ENCODE measurements at places on chromosomes 12 and 14. TPM values are rescaled to one million over a fixed set of nuclear protein-coding genes. Genes with fewer than 3 reads are reported as not detected.

GRCh38 chr14:75022655-75023054 is 19.9 kb downstream of the EIF2B2 start:
- DNase-seq = no peak

Gene LAG3
- total RNA-seq = not detected

DNA sequence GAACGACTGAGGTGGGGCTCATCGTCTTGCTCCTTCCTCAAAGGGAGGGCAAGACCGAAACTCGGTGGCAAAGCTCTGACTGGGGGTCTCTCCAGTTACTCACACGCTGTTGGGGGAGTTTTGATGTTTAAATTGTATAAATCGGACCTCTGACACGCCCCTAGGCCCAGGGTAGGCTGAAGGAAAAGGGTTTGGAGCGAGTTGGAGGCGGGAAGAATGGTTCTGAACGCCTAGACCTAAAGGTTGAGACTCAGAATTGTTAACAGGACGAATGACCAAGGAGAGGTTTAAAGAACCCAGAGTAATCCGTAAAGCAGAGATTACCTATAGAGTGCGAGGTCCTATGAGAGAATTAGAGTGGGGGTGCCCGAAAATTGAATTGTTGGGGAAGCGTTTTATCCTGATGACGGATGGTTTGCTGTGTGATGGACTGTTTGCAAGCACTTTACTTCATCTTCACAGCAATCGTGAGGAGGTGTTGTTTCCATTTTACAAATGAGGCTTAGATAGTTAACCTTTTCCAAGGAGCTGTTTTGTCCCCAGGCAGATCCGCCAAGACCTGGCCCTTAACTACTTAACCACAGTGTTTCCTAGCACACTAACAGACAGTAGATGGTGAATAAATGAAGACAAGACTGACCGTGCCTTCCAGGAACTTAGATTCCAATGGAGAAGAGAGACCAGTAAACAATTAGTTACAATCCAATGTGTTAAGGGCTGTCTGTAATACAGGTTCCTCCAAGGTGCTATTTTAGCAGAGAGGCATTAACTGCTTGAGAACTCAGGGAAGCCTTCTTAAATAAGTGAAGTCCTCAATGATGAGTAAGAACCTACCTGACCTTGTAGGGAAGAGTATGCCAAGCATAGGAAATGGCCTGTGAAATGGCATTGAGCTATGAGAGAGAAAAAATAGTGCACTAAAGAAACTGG is 929 bp upstream of the UBE2N start:
- DNase-seq = peak; percentile 64

GRCh38 chr14:33773205-33774030 is 177.5 kb downstream of the EGLN3 start:
- DNase-seq = no peak

Gene CCDC175
- not detected for total RNA-seq

- DNase-seq = no peak
These were observed 84.7 kb upstream of the MDM1 start for GRCh38 chr12:68416826-68417225.

Gene HSPA2
- 25.6 TPM for total RNA-seq

DNA sequence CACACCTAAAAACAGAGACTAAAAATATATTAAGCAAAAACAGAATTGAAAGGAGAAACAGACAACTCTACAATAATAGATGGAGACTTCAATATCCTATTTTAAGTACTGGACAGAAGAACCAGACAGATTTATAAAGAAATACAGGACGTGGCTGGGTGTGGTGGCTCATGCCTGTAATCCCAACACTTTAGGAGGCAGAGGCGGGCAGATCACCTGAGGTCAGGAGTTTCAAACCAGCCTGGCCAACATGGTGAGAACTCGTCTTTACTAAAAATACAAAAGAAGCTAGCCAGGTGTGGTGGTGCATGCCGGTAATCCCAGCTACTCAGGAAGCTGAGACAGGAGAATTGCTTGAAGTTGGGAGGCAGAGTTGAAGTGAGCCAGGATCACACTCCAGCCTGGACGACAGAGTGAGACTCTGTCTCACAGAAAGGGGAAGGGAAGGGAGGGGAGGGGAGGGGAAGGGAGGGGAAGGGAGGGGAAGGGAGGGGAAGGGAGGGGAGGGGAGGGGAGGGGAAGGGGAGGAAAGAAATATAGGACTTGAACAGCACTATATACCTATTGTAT is 53.0 kb downstream of the CDK17 start:
- no peak for DNase-seq

Gene TMEM229B
- total RNA-seq = 0.14 TPM

DNA sequence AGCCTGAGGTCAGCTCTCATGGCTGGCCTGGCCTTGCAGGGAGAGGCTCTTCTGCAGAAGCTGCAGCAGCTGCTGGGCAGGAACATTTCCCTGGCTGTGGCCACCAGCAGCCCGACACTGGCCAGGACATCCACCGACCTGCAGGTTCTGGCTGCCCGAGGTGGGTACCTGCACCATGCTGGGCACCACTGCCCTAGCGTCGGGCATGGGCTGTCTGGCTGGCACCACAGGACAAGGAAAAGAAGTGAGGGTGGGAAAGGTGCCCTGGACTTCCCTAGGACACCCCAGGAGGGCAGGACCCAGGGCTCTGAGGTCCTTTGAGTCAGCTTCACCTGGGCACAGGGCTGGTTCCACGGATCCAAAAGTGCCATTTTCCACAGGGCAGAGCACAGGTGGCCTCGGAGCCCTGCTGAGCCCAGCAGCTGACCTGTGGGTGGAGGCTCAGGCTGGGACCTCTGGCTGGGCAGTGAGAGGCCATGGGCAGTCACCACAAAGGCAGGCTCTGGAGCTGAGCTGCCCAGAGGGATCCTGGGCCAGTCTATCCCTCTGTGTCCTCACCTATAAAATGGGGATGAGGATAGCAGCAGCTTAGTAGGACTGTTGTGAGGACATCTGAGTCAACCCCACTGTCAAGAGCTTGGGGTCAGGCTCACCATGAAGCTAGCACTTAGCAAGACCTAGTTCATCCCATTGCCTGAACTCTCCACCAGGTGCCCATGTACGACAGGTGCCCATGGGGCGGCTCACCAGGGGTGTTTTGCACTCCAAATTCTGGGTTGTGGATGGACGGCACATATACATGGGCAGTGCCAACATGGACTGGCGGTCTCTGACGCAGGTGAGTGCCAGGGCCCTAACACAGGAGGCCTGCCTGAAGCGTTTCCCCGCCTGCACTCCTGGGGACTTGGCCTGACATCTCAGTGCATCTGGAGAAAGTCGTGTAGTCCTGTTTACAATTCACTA is 4.9 kb downstream of the PLD4 start:
- no peak for DNase-seq

Gene TUNAR
- total RNA-seq = 0.06 TPM

GRCh38 chr12:132529906-132530305 is 40.0 kb downstream of the FBRSL1 start:
- DNase-seq = no peak

DNA sequence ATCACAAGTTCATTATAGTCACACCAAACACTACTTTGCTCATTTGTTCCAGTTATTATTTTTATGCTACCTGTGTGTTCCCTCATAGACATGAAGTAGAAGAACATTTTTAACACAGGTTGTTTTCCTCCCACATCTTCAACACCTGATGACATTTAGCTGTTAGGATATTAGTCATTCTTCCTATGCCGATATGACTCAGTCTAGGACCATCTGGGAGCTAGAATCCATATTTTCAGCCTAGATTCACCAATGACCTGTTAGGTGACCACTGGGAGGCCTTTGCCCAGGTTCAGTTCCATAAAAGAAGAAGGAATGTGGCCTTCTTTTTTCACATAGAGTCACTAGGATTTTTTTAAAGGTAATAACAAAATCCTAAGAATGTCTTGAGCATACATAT is 222.8 kb downstream of the C12orf42 start:
- DNase-seq = no peak

- no peak for DNase-seq
These were observed 131.8 kb upstream of the C14orf180 start for GRCh38 chr14:104447750-104448149.

Gene CAPZA3
- total RNA-seq = not detected

GRCh38 chr14:33972583-33973081 is 21.8 kb upstream of the EGLN3 start:
- no peak for DNase-seq

Gene BCL11B
- 0.23 TPM for total RNA-seq

Gene VSX2
- total RNA-seq = not detected

Gene AMN1
- total RNA-seq = 9.8 TPM

GRCh38 chr14:33377596-33378390 is 439.1 kb downstream of the NPAS3 start:
- DNase-seq = no peak

Gene PLEKHG3
- 52.8 TPM for total RNA-seq

- DNase-seq = peak; percentile 52
These were observed 102.5 kb downstream of the FGD4 start for GRCh38 chr12:32501835-32502333.

- no peak for DNase-seq
These were observed 220.0 kb downstream of the FUT8 start for GRCh38 chr14:65632487-65632886.

- no peak for DNase-seq
These were observed 42.2 kb upstream of the FOS start for GRCh38 chr14:75236467-75236866.

Gene PCED1B
- total RNA-seq = 9.0 TPM

DNA sequence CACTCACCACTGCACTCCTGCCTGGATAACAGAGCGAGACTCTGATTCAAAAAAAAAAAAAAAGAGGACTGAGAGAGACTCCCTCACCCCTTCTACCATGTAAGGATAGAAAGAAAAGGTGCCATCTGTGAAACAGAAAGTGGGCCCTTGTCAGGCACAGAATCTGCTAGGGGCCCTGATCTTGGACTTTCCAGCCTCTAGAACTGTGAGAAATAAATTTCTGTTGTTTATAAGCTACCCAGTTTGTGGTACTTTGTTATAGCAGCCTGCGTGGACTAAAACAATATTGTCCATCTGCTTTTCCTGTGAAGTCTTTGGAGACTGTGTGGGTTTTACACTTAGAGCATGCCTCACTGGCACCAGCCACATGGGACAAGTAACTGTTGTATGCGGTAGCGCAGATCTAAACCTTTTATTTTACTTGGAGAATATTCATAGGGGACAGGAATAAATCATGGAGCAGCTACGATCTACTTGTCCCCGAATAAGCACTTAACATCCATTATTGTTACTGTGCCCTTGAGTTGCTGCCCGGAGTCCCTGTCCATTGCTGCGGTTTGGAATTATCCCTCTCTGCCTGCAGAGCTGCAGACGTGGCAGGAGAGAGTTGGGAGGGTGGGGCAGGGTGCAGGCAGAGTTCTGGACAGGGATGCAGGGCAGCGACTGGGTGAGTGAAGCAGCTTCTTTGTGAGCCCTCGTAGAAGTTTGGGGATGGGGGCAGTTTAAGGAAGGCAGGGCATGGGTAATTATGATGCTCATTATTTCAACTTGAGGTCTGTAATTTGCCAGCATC is 52.4 kb upstream of the STON2 start:
- no peak for DNase-seq

DNA sequence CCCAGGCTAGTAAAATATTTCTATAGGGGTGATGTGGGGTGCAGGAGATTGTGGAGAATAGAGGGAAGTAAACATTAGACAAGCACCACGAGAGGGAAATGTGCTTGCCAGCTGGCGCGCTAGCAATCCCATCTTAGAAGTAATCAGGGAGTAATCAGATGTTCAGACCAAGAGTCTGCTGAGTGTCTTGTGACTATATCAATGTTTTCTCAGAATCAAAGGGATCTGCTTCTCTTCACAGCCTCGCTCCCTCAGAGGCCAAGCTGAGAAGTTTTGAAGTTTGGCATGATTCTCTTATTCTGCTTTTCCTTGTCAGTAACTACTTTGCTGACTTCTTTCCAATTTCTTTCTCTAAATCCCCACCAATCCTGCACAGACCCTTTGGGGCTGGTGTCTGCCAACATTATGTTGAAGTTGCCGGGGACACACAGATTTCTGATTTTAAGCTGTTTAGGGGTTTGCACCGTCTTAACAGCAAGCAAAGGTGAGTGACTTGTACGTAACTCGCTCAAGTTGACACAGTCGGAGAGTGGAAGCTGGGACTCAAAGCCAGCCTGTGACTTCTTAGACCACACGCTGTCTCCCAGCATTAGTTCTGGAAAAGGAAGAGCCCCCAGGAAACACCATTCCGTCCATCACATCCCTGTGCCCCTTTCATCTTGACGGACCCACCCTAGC is 22.0 kb upstream of the TSPAN9 start:
- DNase-seq = no peak

- DNase-seq = no peak
These were observed 18.0 kb downstream of the GALNT6 start for GRCh38 chr12:51373187-51373586.

DNA sequence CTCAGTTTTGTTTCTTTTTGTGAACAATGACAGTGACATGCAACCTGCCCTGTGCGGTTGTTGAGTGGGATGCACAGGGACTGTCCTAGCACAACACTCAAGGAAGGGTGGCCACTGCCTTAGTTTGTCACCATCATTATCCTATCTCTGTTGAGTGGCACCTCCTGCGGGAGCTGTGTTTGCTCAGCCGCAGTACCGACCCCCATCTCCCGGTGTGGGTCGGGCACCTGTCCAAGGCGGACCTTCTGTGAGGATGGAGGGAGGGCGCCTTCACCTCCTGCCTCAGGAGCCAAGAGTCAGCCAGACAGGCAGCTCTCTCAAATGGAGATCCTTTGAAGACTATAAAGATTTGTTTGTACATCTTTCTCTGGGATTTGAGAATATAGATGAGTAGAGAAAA is 142.1 kb downstream of the TSPAN9 start:
- DNase-seq = no peak

- DNase-seq = no peak
These were observed 11.5 kb upstream of the NUP107 start for GRCh38 chr12:68675101-68675842.

DNA sequence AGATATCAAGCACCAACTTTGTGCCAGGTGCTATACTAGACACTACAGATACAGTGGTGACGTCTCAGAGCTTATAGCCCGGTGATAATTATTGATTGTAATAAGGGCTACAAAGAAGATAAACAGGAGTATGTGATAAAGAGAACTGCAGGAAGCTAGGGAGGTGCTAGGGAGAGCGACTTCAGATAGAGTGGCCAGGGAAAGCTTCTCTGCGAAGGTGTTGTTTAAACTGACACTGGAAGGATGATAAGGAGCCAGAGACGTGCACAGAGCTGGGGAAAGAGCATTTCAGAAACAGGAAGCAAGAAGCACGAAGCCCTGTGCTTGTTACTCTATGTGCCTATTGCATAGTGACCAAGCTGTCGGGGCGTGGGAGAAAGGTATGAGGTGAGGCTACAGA is 48.1 kb upstream of the OTX2 start:
- DNase-seq = no peak

- DNase-seq = no peak
These were observed 79.0 kb downstream of the CEP128 start for GRCh38 chr14:80862541-80862940.

- no peak for DNase-seq
These were observed 391.8 kb upstream of the DCN start for GRCh38 chr12:91574391-91574790.

- DNase-seq = peak; percentile 40
These were observed 333.7 kb downstream of the EGLN3 start for GRCh38 chr14:33617154-33617553.

GRCh38 chr14:104314251-104314941 is 176.0 kb downstream of the KIF26A start:
- DNase-seq = no peak

DNA sequence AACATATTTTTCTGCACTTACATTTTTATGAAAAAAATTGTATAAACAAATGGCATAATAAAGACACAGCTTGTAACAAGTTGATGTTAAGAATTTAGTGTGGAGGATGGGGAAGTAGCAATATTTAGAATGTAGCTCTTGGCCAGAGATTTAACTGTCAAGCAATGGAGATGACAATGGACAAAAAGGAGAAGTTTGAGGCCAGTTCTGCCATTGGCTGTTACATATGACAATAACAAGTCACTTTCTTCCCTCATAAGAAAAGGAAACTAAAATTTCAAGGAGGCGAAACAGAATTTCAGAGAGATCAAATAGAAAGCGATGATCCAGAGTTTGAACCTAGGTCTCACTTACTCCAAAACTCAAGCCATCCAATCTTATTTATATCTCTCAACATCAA is 122.8 kb upstream of the CCDC175 start:
- DNase-seq = no peak

All from epithelial cell of proximal tubule (primary cell).